ENCODE measurements at places on chromosomes 2 and 18.
A peak's percentile ranks its signal among the peaks of the same experiment; 100 is the strongest.

GRCh38 chr18:23828426-23828825 is 139.2 kb downstream of the LAMA3 start:
- no peak for DNase-seq

DNA sequence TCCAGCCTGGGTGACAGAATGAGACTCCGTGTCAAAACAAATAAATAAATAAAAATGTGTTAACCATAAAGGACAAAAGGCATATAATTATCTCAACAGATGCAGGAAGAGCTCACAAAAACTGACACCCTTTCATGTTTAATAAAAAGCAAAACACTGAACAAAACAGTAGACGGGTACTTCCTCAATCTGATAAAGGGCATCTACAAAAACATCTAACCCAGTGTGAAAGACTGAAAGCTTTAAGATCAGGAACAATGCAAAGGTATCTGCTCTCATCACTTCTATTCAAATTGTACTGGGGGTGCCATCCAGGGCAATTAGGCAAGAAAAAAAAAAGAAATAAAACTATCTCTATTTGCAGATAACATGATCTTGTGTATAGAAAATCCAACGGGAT is 11.7 kb upstream of the NCL start:
- DNase-seq = no peak

DNA sequence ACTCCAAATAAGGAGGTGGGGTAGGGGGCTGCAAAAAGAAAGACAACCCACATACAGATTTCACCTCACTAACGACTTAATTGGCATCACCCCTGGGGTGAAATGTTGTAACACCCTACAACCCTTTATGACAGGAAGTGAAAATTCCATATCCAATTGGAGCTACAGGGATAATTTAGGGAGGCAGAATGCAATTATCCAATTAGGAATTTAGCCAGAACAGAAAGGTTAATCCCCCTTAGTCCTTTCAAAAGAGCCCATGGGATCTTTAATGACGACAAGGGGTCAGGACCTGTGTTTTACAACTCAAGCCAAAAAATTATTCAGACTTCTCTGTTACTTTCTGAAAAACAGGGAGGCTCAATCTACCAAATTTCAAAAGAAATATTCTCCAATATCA is 1027.1 kb downstream of the TMEM182 start:
- no peak for DNase-seq

DNA sequence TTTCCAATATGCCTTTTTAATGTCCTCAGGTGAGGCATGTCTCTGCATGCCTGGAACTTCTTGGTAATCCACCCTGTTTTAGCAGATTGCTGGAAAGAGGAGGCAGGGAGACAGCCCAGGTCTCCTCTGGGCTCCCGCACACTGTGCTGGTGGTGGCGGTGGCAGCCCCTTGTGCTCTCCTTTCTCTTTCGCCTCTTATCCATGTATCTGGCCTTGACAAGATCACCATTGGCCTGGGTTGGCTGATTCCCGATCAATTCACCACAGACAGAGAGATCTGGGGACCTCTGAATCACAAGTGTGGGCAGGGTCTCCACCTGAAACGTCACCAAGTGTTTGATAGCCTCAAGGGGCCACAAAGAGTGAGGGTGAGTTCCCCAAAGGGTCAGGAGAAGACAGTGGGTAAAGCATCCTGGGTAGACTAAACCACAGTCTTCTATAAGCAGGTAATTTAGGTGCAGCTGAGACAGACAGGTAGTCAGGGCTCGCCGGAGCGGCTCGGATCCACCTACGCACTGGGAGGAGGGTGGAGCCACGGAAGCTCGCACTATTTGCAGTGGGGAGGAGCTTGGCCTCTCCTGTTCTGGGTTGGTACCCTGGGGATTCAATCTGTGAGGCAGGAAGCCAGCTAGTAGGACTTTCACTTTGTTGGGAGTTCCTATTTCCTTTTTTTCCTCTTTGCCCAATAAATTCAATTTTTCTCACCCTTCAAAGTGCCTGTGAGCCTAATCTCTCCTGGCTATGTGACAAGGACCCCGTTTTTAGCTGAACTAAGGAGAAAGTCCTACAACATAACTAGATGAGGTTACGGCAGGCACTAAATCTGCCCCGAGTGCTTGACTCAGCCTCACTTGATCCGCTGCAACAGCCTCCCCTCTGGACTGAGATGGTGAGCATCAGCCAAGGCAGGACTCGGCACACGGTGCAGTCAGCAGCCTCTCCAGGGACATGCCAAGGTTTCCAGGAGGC is 57.6 kb downstream of the SLC4A3 start:
- no peak for DNase-seq

DNA sequence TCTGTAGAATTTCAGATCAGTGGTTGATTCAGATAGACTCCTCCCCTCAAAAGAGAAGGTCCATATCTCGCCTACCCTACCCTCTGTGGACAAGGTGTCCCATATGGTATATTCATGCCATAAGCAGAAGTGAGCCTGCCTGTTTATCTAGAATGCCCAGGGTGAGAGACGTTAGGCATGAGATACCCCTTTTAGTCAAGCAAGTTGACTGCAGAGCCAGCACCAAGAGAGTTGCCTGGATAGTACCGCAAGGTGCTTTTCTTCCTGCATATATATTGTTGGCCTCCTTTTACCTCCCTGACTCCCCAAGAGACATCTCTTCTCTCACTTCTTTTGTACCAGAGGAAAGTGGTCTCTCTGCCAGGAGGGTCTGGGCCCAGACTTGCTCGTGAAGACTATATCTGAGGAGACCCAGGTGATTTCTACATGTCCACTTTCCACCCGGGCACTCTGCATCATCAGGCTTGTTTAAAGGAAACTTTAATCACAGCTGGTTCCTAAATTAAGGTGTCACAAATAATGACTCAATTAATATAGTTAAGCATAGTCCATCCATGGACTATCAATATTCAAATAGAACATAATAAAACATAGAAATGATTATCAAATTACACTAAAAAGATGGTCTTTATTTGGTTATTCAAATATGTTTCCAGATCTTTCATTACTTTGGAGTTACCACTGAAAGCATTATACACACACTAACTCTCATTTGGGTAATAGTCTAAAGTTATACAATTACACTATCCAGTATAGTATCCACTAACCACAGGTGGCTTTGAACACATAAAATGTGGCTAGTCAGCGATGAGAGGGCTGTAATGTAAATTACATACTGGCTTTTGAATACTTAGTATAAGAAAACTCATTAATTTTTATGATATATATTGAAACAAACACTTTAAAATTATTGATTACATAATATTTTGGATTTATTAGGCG is 4.1 kb downstream of the ITGA4 start:
- DNase-seq = no peak

GRCh38 chr2:145815933-145816332 is 1296.0 kb upstream of the ZEB2 start:
- no peak for DNase-seq

GRCh38 chr18:26863122-26863879 is 2.2 kb downstream of the AQP4 start:
- DNase-seq = peak; percentile 45

GRCh38 chr2:223725494-223725893 is 111.9 kb downstream of the AP1S3 start:
- DNase-seq = peak; percentile 24

DNA sequence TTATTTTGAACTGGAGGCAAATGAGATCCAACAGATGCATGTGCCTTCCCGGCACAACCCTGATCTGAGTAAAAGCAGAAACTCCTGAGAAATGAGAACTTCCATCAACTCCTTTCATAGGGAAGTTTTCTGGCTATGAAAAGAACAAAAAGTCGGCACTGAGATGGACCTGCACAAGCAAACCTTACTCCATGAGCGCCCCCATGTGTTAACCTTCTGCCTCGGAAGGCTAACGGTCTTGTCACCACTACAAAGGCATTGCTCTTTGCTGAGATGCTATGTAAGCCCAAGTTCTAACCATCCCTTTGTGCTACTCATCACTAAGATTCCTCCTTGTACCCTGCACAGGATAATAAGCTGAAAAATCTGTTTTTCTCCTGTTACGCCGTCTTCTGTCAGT is 57.3 kb upstream of the SULT1C3 start:
- no peak for DNase-seq

DNA sequence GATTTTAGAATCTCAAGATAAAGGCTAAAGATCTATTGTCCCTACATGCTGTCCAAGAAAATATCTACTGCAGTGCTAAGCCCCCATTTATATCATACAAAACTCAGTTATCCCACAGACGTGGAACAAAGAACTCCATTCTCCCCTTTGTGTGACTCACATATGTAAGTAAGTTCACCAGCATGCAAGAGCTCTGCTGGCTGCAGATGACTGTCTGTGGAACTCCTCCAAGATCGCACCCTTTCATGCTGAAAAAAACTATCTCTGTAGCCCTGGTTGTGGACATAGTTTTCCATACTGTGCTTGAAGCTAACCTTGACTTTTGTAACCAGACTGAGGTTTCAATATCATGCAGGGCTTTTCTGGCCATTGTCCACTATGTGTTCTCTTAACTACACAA is 207.1 kb downstream of the ZNF521 start:
- DNase-seq = no peak

- DNase-seq = no peak
These were observed 69.6 kb upstream of the COL5A2 start for GRCh38 chr2:189249171-189249570.

DNA sequence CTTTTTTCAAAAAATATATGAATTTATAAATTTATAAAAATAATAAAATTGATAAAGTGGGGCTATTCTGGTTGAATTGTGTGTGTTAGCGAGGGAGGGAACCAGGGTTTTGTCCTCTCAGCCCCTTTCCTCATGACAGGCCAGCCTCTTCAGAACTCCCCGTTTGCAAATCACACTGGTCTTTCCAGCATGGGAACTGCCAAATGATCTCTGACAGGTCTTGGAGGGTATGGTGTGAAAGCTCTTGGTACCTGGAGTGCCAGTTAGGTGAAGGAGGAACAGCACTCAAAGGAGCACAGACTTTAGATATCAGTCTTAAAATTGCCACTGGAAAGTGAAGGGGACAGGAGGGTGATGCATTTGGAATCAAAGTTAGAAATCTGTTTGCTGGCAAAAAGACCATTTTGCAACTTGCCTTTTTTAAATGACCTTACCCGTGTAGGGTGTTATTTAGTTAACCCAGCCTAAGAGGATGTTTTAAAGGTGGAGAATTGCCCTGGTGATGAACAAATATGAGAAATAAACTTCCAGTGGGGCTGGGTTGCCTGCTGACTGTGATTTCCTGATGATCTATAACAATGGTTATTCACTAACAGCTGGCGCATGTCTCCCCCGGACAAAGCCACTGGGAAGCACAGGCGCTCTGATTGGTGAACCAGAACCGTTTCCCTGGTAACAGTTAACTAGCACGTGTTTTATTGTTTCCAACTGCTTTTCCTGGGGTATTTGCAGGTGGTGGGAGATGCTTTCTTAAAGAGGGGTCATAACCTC is 85.3 kb upstream of the EFEMP1 start:
- peak; percentile 34 for DNase-seq

DNA sequence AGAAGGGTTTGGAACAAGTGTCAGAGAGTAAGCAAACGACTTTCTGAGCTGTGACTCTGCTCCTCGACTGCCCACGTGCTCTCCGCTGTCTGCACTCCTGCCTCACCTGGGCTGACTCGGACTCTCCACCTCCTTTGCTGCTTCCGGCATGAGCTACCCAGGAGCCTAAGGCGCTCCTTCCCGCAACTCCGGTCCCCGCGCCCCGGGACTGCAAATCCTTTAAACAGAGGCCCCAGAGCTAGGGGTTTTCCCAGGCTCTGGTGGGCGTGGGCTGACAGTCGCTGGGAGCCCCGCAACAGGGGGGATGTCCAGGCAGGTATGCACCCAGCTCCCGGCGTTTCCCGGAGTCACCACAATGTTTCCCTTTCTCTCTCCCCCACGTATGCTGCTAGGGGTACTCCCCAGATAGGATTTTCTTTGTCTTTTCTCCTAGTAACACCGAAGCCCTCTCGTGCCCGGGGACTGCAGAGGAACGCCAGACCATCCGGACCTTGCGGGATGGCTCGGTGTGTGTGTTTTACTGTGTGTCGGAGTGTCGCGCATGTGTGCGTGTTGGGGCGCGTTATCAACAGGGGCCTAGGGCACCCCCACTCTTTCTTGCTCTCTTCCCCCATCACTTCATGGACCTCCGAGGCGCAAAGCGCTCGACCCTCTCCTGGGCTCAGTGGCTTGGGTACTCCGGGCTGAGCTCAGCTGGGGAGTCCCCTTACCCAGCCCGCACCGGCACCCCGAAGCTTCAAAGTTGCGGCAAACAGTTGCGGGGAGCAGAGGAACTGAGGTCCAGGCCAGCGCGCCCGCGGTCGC is 691 bp upstream of the THSD7B start:
- DNase-seq = no peak
